ENCODE measurements at places on chromosomes 5 and 9.

- DNase-seq, result no peak
Observed at GRCh38 chr9:89605465-89606048, 745 bp downstream of the GADD45G start.

- no peak for DNase-seq
Observed at GRCh38 chr9:71795097-71795813, 26.9 kb upstream of the CEMIP2 start.

DNA sequence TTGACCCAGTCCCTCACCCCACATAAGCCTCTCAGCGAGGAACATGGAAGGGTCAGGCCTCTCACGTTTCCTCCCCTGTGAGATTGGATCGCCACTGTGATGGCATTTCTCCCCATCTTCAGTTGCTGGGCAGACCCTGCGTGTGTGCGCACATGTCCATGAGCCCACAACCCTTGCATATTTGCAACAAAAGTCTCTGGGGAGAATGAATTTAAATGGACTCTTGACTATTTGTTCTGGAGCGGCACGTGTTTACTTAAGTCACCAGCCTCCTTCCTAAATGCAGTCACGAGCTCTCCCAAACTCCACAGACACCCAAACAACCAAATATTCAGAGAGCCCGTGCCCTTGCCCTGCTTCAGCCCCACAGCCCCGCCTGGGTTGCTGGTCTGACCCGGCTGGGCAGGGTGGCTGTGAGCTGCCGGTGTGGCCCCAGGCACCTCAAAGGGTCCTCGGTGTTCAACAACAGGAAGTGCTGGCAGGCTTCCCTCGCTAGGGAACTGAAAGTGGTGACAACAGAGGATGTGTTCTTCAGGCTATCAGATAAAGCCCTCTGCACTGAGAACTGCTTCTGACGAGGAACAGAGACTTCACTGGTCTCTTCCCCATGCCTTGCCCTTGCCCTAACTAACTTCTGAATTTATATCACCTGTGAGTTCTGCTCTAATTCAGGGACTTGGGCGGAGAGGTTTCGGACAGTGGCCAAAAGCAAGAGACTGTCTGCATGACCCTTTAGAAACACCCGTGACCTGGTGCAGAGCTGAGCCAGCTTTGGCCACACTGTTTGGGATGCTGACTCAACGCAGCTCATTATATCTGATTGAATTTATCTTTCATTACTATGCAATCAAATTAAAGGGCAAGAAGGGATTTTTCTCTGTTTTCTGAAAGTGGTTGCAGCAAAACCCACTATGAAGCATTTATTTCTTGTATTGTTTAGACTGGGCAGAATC, 19.2 kb upstream of the CD180 start:
- no peak for DNase-seq

DNA sequence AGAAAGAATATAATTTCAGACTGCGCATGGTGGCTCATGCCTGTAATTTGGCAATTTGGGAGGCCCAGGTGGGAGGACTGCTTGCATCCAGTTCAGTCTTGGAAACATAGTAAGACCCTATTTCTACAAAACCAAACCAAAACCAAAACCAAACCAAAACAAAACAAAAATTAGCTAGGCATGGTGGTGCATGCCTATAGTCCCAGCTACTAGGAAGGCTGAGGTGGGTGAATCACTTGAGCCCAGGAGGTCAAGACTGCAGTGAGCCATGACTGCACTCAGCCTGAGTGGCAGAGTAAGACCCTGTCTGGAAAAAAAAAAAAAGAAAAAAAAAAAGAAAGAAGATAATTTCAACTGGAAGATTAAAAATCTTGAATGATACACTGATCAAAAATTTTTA, 137.0 kb upstream of the ACOT12 start:
- DNase-seq, result peak; percentile 49

DNA sequence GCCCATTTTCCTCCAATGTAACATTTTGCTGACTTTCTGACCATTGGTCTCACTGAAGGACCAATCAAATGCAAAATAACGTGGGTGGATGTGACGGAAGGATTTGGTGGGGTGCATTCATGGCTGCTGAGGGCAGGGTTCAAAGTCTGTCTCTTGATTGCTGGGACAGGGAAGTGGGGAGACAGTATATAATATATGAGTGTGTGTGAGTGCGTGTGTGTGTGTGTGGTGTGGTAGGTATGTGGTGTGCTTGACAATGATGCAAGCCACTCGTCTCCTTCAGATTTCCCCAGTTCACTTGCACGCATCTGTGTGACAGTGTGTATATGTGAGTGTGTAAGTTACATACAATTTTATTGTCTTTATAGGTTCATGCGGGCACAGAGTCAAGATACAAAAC, 477.3 kb downstream of the DIRAS2 start:
- no peak for DNase-seq

GRCh38 chr5:73637565-73637964, 11.6 kb downstream of the ARHGEF28 start:
- DNase-seq, result no peak

GRCh38 chr5:158812408-158812807, 287.3 kb downstream of the EBF1 start:
- no peak for DNase-seq

- DNase-seq, result no peak
Observed at GRCh38 chr9:89461265-89461664, 36.6 kb downstream of the SEMA4D start.

DNA sequence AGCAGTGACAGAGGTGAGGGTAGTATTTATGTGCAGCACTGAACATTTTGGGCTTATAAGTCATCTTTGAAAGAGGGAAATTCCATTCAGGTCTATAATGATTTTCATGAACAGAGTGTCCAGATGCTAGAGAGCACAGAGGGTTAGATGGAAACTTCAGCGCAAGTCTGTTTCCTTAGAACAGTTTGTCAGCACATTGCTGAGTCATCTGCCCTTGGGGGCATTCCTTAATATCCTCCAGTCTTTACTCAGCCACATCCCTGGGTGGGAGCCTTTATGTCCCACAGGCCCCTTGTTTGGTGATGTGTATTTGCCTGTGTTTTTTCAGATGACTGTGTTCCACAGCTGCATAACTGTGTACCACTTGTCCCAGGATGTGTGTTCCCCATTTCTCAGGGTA, 138.5 kb upstream of the S1PR3 start:
- DNase-seq, result peak; percentile 83

DNA sequence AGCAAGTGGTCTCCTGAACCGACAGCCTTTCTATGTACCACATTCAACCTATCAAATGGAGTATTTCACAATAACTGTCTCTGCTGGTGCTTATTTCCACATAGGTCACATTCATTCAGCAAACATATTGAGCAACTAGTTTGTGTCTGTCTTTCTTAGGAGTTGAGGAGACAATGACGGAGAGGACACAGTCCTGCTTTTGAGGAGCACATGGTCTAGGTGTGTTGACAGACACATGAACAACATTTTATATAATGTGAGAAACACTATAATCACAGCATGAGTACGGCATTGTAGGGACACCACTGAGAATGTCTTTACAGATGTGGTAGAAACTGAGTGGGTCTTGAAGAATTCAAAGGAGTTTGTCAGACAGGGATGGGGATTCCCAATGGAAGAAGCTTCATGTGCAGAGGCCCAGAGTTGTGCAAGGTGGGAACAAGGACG, 28.5 kb downstream of the NFIL3 start:
- no peak for DNase-seq
